Activated naive CD4-positive, alpha-beta T cell treated with anti-CD3 and anti-CD28 coated beads, Interleukin-2, amount 50 U/mL, for 72 hours (primary cell): ENCODE measurements at places on chromosomes 5 and 9. TPM values are rescaled to one million over a fixed set of nuclear protein-coding genes. Genes with fewer than 3 reads are reported as not detected.

ADRB2 gene
- total RNA-seq: 1.1 TPM

SAP30L gene
- total RNA-seq: 25.5 TPM

ZNF483 gene
- 8.2 TPM for total RNA-seq

PCDHB2 gene
- not detected for total RNA-seq

TEK gene
- not detected for total RNA-seq

ADAMTS16 gene
- not detected for total RNA-seq

CACNA1B gene
- 0.07 TPM for total RNA-seq

ROR2 gene
- total RNA-seq: not detected

PCA3 gene
- not detected for total RNA-seq

PPP3R2 gene
- total RNA-seq: not detected

ASS1 gene
- total RNA-seq: 6.1 TPM

SH2D3C gene
- total RNA-seq: 39.5 TPM

GRCh38 chr9:126125577-126125976 lies 201.1 kb upstream of the MVB12B start:
- DNase-seq: no peak

DNA sequence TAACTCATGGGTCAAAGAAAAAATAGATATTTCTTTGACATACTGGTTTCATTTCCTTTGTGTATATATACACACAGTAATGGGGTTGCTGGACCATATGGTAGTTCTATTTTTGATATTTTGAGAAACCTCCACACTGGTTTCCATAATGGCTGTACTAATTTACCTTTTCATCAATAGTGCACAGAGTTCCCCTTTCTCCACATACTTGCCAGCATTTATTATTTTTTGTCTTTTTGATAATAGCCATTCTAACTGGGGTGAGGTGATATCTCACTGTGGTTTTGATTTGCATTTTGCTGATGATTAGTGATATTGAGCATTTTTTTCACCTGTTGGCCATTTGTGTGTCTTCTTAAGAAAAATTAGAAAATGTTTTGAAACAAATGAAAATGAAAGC lies 78.4 kb upstream of the CKMT2 start:
- no peak for DNase-seq

- no peak for DNase-seq
Observed at GRCh38 chr5:78387468-78388153, 27.2 kb downstream of the SCAMP1 start.

DNA sequence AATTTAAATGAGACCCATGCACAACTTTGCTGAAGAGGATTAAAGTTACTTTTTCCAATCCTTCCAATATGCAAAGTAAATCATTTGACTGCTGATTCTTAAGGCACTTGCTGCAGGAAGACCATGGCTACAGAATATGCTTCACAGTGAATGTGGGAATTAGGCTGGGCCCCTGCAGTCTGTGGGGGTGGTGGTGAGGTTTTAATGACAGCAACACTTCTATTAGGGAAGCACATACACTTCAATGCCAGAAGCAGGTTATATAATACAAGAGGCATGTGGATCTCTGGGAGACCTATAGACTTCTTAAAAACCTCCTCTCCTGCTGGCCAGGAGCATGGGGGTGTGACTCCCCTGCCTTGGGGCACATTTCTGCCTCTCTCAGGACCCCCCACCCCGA lies 124.5 kb upstream of the KLF9 start:
- DNase-seq: no peak

DNA sequence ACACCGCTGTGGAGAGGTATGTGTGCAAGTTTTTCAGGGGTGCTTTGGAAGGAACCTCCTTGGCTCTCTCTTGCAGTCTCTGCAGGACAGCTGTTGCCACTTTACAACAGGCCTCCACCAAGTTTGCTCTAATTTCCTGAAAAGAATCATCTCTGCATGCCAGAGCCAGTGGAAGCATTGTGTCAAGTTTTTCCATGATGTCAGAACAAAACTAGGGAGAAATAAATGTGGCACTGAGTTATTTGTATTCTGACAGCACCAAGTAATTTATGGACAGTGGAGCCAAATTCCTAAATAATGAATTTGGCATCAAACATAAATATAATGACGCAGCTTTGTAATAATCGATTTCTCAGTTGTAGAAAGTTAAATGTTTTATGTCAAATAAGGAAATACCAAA lies 146.9 kb downstream of the KIAA0825 start:
- no peak for DNase-seq

DNA sequence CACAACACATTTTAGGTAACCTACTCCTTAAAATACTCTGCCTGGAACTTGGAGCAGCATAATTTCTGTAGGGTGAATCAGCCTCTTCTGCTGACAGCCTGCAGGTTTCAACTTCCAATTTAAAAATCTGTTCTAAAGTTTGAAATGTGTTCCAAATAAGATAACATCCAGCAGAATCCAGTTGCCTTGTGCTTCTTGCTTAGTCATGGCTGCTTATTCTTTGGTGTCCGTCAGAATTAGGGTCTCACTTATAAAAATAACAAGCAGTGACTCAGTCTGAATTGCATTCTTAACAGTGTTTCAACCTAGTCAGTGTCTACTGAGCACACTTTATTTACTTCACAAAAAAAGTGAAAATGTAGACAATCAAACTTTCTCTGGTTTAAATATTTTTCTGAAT lies 3.7 kb downstream of the CDH6 start:
- no peak for DNase-seq

DNA sequence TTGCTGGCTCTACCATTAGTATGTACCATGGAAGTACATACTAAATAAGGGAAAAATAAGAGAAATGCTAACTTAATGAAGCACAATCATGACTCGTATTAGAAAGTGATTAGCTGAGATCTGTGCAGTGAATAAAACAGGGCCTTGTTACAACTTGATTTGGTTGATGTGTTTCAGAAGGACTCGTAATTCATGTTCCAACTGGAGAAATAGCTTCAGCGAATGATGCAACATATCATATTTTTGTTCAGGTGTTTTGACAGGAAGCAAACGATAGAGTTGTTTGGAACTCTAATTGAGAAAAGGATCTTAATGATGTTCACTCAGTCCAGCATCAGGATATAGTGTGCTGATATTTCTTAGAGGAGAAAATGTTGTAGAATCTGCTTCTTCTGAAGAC lies 474.6 kb upstream of the WWC1 start:
- DNase-seq: no peak

DNA sequence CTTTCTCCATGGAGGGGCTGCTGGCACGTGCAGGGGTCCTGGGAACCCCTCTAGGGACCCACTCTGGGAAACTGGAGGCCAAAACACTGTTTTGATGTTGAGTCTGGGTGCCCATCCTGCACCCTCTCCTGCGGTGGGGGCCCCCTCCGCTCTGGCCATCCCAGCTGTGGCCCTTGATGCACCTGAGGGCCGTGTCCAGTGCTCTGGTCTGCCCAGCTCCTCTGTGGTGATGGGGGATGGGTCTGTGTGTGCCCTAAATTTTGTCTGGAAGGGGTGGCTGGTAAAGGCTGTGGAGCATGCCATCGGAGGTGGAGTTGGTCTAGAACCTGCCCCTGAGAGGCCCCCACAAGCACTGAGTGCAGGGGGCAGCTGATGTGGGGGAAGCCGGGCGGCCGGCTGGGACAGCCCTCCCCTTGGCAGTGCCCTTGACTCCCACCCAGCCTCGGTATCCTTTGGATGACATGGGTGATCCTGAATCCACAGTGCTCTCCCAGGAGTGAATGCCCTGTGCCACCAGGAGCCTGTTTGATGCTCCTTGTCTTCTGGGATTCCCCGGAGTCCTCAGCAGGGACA lies 26.3 kb downstream of the AHRR start:
- DNase-seq: no peak

- no peak for DNase-seq
Observed at GRCh38 chr5:151617841-151618710, 26.9 kb upstream of the FAT2 start.

- no peak for DNase-seq
Observed at GRCh38 chr9:98009437-98009836, 26.3 kb downstream of the ANP32B start.

DNA sequence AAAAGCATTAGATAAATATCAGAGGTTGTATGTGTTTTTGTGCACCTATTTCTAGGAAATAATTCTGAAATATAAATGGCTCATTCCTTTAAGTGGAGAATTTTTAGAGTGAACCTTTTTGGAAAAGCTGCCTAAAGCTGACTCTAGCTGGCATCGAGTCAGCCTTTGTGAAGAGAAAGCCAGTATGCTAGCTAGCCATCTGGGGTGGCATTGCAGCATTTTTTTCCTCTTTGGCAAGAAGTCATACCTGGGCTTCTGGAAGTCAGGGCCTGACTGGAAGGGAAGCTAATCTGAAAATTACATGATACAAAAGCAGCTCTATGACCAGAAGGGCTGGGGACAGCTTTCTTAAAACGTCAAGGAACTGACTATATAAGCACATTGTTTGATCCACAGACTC lies 19.7 kb downstream of the ANP32B start:
- no peak for DNase-seq

DNA sequence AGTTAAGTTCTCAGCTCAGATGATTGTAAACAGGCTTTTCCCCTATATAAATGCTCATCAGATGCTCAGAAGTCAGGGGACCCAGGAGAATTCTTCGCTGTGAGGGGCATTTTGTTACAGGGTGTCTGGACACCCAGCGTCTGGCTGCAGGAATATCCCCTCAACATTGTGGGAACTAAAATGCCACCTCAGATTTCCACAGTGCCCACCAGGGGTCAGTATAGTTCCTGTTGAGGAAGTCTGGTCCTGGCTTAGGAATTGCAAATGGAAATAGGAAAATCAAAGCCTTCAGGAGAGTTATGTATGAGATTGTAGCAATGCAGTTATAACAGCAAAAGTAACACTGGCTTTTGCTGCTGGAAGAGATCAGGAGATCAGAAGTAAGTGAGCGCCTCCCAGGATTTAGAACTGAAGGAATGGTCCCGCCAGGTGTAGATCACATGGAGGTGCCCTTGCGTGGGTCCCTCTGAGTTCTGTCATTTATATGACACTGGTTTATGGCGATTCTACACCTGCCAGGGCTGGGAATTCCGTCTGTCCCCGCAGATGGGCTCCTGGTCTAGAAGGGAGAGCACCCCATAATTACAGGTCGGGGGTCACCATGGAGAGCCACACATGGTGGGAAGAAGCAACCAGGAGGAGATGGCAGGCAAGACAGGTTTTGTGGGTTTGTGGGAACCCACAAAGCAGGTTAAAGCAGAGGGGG lies 47.1 kb upstream of the CTSL start:
- DNase-seq: no peak

DNA sequence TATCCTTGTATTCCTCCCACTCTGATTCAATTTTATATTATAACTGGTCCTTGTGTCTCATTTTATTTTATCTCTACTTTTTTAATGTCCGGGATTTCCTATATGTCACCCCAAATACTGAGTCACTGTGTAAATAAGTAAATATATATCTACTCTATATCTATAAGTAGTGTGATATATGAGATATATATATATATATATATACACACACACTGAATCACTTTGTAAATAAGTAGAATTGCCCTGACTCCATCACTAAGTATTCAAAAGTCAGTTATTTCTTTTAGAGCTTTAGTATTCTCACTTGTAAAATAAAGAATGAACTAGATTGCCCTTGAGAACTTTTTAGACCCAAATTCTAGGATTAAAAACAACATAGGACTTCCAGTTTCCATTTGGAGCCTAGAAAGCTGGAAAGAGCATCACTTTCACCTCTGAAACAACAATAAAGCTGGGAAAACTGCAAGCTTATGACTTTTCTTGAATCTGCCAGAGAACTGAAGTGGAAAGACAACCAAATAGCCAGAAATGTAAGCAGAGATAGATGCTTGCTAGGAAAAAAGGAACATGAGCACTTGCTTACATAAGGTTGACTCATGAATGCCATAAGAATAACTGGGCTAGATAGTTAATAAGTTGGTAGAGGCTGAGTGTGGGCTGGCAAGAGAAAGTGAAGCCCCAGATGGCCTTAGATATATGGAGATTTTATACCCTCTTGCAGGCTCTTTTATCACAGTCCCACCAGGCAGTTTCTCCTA lies 171.1 kb upstream of the TLX3 start:
- no peak for DNase-seq

DNA sequence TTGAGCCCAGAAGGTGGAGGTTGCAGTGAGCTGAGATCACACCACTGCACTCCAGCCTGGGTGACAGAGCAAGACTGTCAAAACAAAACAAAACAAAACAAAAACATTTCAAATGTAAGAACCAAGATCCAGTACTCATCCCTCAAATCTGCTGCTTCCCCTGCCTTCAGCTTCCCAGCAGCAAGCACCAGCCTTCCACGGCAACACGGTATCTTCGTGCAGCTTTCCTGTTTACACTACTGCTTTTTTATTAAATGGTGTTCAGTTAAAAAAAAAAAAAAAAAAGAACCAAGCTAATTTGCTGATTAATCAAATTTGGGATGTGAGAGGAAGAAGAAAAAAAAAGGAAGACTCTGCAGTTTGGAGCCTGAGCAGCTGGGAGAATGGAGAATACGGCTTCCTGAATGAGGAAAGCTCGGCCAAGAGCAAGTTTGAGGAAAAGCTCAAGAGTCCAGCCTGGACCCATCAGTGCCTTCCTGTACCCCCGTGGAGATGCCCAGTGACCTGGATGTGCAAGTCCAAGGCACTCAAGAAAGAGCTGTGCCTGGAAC lies 28.0 kb upstream of the SLC2A8 start:
- no peak for DNase-seq

- DNase-seq: no peak
Observed at GRCh38 chr5:73719632-73720031, 93.6 kb downstream of the ARHGEF28 start.

DNA sequence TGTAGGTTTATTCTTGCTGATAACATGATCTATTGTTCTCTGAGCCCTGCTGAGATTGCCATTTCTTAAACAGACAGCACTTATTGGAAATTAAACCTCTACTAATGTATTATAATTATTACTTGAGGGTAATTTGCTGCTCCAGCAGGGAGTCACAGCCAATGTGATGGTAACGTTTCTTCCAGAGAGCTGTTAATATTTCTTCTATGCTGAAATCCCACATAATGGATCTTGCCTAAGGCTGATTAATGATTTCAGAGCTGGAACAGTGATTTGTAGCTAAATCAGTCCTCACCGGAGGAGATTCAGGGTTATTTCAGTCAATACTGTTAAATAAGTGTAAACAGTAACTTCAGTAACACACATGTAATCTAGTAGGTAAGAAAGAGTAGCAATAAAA lies 170.1 kb downstream of the CDH12 start:
- no peak for DNase-seq

- no peak for DNase-seq
Observed at GRCh38 chr9:78386348-78386747, 89.4 kb downstream of the PSAT1 start.

DNA sequence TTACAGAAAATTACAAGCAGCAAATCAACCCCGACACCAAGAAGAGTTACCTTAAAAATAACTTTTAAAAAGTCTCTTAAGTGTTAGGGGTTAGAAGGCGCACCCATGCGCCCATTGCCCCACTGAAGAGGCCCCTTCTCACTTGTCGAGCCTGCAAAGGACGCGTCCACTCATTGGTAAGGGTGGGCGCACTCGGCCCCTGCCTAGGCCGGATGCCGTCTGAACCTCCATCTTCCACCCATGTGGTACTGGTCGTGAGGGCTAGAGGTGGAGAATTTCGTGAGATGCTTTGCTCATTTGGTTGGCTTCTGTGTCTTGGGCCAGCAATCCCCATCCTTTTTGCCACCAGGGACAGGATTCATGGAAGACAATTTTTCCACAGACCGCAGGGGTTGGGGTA lies 27.5 kb upstream of the LRRC14B start:
- no peak for DNase-seq

- no peak for DNase-seq
Observed at GRCh38 chr5:179416114-179416822, 71.0 kb upstream of the ADAMTS2 start.

- no peak for DNase-seq
Observed at GRCh38 chr9:134265078-134265477, 61.2 kb upstream of the RXRA start.

- DNase-seq: peak; percentile 74
Observed at GRCh38 chr9:5438301-5439162, 807 bp upstream of the PLGRKT start.
